ENCODE measurements at places on chromosomes 7 and 10. TPM values are rescaled to one million over a fixed set of nuclear protein-coding genes. Genes with fewer than 3 reads are reported as not detected.

Gene USP54
- 25.0 TPM for total RNA-seq

Gene MSMB
- 0.89 TPM for total RNA-seq

Gene DNA2
- total RNA-seq = 48.0 TPM

Gene CPVL
- 32.9 TPM for total RNA-seq

Gene CRTAC1
- total RNA-seq = 0.63 TPM

Gene OR6V1
- total RNA-seq = not detected

Gene ZNF37A
- 1.1 TPM for total RNA-seq

Gene CCDC126
- 3.9 TPM for total RNA-seq

Gene MALRD1
- total RNA-seq = not detected

Gene SPDYE3
- not detected for total RNA-seq

Gene GTF2I
- 199 TPM for total RNA-seq

Gene ANKRD61
- total RNA-seq = 0.18 TPM

Gene ARHGAP12
- total RNA-seq = 39.1 TPM

Gene JMJD1C
- total RNA-seq = 108 TPM

Gene CHRM2
- total RNA-seq = not detected

Gene PTPRN2
- total RNA-seq = 0.80 TPM

Gene LRGUK
- total RNA-seq = 0.59 TPM

Gene GPC2
- 39.1 TPM for total RNA-seq

Gene GPR37
- 20.0 TPM for total RNA-seq

Gene SEMA3A
- total RNA-seq = 22.1 TPM

Gene CUZD1
- total RNA-seq = 0.11 TPM
